Jurkat, Clone E6-1 (cell line): ENCODE measurements at places on chromosomes 12 and 14.

GRCh38 chr12:118342090-118342489 is 30.6 kb downstream of the TAOK3 start:
- DNase-seq: no peak

GRCh38 chr12:31507966-31508365 is 83.0 kb downstream of the DENND5B start:
- DNase-seq: no peak

DNA sequence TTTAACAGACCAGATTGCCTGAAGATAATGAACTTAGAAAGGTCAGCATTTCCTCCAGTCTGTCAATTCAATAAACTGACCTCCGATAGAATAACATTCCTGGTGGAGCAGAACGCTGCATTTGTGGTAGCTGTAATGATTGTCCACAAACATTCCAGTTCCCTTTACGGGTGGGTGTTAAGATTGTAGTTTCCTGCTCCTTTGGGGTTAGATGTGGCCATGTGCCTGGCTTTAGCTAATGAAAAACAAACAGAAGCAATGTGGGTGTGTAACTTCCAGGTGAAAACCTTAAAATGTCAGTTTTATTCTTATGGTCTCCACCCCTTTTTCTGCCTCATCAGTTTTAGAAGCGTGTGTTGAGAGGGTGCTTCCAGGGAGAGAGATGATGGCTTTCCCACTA is 217.3 kb upstream of the CRY1 start:
- DNase-seq: no peak

DNA sequence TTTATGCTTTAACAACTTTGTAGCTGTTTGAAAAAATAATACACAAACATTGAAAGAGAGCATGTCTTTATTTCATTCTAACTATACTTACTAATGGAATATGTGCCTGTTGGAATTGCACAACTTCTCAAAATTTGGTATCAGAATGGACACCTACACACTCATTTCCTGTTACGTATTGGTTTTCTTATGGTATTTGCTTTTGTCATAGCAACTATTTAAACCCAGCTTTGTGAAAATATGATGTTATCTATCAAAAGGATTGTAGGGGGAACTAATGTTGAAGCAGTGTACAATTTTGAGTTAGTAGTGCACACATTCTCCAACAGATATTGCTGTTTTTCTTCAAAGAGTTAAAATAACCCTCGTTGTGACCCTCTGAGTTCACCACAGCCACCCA is 52.6 kb downstream of the RBMS2 start:
- DNase-seq: no peak

DNA sequence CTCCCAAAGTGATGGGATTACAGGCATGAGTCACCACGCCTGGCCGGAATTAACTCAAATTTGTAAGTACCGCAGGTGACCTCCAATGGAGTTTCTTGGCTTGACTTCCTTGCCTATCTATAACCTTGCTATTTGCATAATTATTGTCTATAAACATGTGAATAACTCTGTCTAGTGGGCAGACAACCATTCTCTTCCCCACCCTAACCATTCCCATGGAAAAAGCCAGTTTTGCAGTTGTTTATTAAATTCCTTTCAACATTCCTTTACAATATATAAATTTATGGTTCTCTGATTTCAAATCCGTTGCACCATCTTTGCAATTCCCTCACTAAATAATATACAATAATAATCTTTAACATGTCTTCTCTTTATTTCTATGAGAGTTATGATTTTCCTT is 61.0 kb upstream of the ZDHHC17 start:
- no peak for DNase-seq

DNA sequence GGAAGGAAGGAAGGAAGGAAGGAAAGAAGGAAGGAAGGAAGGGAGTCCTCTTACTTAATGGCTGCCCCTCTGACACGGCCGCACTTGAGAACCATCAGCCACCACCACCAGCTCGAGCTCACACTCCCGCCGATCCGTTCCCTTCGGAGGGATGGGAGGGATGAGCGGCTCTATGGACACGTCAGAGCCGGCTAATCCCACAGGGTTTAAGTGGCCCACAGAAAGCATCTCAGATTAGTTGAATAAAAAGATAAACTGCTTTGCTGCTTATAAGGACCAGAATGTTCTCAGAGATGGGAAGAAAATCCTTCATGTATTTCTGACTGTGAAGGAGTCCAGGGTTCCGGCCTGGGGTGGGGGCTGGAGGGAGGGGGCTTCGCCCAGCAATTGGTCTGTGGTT is 31.1 kb downstream of the PRIMA1 start:
- no peak for DNase-seq

DNA sequence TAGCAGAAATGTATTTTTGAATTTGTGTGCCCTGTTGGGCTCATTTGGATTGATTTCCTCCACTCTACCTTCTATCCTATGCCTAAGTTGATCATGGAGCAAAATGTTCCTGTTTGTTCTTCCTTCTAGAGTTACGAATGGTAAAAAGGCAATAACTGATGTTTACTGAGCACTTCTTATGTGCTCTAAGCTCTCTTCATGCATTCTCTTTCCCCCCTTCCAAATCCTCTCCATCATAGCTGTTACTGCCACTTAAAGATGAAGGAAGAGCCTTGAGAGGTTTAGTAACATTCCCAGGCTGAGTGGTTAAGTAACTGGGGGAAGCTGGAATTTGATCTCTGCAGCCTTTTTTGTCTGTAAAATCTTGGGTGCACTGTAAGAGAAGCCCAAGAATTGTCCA is 60.1 kb downstream of the CHST11 start:
- DNase-seq: no peak

GRCh38 chr14:81285245-81285644 is 64.5 kb upstream of the GTF2A1 start:
- no peak for DNase-seq

GRCh38 chr12:45655186-45655585 is 74.3 kb upstream of the ARID2 start:
- peak; percentile 77 for DNase-seq

DNA sequence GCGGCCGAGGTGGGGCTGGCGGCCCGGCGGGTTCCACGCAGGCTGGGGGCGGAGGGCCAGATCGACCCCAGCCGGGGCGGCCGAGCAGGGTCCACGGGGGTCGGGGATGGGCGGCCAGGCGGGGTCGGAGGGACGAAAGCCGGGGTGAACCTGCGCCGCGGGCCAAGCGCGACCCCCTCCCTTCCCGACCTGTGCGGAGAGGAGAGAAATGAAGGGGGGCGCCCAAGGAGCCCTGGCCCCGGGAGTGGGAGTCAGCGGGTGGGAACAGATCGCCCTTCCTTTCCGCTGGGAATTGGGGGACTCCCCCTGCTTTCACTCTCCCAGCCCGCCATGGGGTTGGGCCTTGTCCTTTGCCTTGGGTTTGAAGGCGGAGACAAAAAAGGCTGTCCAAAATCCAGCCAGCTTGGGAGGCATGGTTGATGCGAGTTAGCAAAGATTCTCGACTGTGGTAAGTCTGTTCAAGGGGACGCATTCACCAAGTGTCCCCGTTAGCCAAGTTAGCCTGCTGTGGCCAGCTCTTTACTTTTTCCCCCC is 559 bp upstream of the CKAP4 start:
- DNase-seq: no peak

DNA sequence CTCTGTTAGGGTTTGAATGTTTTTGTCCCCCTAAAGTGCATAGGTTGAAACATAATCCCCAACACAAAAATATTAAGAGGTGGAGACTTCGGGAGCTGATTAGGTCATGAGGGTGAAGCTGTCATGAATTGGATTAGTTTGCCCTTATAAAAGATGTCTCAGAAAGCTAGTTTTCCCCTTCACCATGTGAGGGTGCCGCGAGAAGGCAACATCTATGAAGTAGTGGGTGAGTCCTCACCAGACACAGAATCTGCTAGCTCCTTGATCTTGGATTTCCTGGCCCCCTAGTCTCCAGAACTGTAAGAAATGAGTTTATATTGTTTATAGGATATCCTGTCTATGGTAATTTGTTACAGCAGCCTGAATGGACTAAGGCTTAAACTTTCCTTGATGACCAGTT is 301.5 kb upstream of the ATP2B1 start:
- peak; percentile 7 for DNase-seq

GRCh38 chr12:87196321-87196720 is 832.9 kb downstream of the C12orf50 start:
- no peak for DNase-seq

DNA sequence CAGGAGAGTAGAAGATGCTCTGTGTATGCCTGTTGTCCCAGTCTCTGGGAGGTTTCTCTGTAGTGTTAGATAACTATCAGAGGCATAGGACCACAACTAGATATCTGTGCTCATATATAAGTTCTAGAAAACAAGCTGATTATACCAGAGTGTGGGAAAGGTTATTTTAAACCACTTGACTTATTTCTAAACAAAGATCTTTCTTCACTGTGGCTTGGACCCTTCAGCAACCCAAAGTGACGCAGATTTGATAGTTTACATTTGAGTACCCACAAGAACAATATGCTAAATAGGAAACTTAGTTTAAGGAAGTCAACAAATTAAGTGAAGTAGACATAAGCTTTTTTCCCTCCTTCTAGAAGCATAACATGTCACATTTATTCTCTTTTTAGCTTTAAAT is 41.3 kb downstream of the RIC8B start:
- no peak for DNase-seq

DNA sequence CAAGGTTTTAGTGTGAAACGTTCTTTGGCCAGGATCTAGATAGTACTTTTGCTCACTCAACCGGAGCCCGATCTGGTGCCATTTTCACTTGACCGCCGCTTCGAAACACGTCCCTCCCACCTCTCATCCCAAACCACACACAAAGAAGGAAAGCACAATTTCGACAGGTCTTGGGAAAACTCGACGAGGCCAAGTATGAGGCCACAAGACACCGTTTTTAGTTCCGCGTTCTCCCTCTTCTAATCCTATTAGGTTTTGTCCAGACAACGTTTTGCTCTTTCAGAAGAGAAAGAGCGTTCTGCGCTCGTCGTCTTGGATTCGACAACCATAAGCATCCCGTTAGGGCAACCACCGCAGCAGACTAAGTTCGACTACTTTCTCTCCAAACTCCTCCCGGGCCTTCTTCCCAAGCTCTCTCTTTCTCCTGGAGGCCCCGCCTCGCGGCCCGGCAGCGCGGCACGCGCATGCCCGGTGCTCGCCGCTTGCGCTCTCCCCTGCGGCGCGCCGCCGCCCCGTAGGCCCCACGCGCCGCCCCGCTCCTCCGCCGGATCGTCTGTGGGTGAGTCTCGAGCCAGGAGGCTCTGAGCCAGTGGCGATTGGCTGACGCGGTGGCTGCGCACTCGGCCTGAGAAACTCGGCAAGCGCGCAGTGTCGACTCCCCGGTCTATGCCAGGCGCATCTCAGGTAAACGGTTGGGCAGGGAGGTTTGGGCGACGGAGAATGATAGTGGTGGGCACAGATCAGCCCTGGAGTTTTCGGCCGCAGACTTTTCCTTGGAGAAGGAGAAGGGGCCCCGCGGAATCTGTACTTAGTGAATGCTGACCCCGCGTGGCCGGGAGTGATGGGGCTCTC is at the start of gene MIPOL1:
Gene MIPOL1, plus strand, starts transcription at position 517 of the 852 bp plus-strand sequence. CDS start 49,952 bp downstream, outside the sequence.
- DNase-seq: no peak
